Left renal cortex interstitium (tissue), 4 donors: ENCODE measurements at places on chromosomes 13 and 19. TPM values are rescaled to one million over a fixed set of nuclear protein-coding genes. Genes with fewer than 3 reads are reported as not detected.

C5AR1 gene
- polyA plus RNA-seq = 4.3 TPM

CATSPERD gene
- not detected for polyA plus RNA-seq

NLRP5 gene
- not detected for polyA plus RNA-seq

KASH5 gene
- polyA plus RNA-seq = 0.25 TPM

LILRA6 gene
- polyA plus RNA-seq = 0.64 TPM

GARIN5A gene
- polyA plus RNA-seq = 11.9 TPM

DNAAF3 gene
- polyA plus RNA-seq = 10.0 TPM

NKPD1 gene
- polyA plus RNA-seq = 0.39 TPM

PCP2 gene
- 1.5 TPM for polyA plus RNA-seq

SPACA6 gene
- 12.2 TPM for polyA plus RNA-seq

ZNF701 gene
- polyA plus RNA-seq = 15.3 TPM

- DNase-seq = no peak
Measured at GRCh38 chr19:29854033-29854432, 42.2 kb downstream of the CCNE1 start.

- DNase-seq = no peak
Measured at GRCh38 chr13:113851480-113851803, 12.4 kb downstream of the GAS6 start.

DNA sequence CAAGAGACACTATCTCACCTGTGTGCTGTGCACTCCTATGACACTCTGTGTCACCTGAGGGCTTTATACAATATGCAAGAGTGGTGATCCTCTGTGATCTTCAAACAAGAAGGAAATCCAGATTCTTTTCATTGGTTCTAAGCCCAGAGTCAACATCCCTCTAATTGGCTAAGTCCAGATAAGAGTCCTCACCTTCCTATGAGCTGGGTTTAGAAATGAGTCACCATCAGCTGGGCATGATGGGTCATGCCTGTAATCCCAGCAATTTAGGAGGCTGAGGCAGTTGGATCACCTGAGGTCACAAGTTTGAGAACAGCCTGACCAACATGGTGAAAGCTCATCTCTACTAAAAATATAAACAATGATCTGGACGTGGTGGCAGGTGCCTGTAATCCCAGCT lies 144.4 kb downstream of the ZNF675 start:
- DNase-seq = no peak

- no peak for DNase-seq
Measured at GRCh38 chr13:100428986-100429385, 159.6 kb downstream of the GGACT start.

DNA sequence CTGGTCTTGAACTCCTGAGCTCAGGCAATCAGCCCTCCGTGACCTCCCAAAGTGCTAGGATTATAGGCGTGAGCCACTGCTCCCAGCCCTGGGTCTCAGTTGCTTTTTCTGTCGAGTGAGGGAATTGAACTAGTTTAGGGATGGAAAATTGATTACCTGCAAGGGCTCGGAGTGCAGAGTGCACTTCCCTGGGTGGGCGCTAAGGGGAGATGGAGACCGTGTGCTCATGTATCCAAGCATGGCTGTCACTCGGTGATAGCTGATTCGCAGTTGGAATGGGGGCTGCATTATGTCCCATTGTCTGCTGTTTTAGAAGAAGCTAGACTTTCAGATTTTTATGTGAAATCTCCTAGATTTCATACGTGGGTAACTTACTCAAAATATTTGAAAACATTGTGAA lies 139.9 kb upstream of the RFC3 start:
- no peak for DNase-seq

- DNase-seq = no peak
Measured at GRCh38 chr19:20444202-20444885, 121.2 kb downstream of the ZNF737 start.

DNA sequence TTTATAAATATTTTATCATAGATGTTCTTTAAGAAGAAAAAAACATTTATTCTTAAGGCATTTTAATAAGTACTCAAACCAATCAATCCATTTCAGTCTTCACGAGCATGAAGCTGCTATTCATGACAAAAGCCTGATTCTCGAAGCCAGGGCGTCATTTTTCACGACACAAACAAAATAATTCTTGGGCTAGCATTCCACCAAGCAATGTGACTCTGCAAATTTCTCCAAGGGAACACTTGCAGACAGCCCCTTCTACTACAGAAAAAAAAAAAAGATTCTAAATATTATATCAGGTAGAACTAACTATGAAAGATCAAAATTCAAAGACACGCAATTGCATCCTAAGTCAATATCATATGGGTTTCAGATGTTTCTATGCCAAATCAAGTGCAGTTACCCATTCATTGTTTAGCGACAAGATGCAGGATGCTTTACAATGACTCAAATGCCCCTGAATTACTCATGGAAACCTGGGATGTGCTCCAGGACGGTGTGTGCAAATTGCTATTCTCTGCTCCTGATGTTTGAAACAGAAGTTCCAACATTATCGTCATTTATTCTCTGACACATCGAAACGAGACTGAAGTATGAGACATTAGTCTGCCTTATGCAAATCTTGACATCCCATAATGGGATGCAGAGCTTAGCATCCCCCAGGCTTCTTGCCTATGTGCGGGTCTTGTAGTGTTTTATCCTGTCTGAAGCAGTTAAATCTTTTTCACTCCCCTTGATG lies 517.7 kb downstream of the MYO16 start:
- no peak for DNase-seq

DNA sequence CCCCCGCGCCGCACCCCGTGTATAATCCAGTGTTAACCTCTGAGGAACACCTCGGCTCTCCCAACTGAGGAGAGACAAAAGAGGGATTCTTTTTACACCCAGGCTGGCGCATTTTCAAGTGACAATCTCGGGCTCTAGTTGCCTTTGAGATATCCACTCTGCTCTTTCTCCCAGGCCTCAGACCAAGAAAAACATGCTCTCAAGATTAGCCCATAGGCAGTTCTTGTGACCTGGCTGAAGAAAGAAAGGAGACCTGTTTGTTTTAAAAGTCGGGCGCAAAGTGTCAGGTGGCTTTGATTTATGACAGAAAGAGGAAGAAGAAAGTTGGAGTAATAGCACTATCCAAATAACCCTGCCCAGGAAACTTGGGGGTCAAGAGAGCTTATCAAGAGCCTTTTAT lies 27.3 kb downstream of the SHISA2 start:
- no peak for DNase-seq

GRCh38 chr13:109794095-109794494 lies 7.7 kb upstream of the IRS2 start:
- no peak for DNase-seq

- DNase-seq = no peak
Measured at GRCh38 chr13:50589139-50589538, 254.4 kb downstream of the DLEU7 start.

DNA sequence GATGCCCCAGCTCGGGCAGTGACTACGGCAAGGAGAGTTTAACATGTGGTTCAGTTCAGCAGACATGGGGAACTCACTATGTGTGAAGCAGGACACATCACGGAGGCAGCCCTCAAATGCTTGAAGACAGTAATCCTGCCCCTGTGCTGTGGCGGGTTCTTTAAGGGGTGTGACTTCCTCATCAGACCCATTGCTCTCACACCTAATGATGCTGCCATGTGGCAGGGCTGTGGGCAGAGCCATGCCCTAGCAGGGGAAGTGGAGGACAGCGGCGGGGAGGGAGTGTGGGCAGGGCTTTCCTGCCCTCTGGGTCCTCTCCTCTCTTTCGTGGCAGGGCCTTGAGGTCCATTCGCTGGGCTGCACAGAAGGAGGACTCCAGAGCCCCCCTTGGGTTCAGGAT lies 131.1 kb upstream of the GJB6 start:
- no peak for DNase-seq

- no peak for DNase-seq
Measured at GRCh38 chr19:19409631-19410030, 4.2 kb downstream of the GATAD2A start.

DNA sequence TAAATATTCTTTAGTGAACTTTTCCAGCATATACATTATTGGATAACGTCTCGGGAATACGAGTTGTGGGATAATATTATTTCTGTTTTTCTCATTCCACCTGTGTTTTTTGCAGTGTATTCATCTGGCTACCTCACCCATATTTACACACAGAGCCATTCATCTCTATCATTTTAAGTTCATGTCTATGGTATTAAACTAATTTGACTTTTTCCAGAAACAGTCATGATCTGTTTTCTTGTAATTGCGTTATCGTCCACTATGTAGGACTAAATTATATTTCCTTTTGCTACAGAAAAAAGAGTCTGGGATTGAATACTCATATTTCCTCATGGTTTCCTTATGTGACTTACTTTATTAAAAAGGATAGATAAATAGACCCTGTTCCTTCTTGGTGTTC lies 2.7 kb downstream of the ATP11A start:
- no peak for DNase-seq

GRCh38 chr19:16892868-16893685 lies 4.3 kb downstream of the F2RL3 start:
- no peak for DNase-seq

DNA sequence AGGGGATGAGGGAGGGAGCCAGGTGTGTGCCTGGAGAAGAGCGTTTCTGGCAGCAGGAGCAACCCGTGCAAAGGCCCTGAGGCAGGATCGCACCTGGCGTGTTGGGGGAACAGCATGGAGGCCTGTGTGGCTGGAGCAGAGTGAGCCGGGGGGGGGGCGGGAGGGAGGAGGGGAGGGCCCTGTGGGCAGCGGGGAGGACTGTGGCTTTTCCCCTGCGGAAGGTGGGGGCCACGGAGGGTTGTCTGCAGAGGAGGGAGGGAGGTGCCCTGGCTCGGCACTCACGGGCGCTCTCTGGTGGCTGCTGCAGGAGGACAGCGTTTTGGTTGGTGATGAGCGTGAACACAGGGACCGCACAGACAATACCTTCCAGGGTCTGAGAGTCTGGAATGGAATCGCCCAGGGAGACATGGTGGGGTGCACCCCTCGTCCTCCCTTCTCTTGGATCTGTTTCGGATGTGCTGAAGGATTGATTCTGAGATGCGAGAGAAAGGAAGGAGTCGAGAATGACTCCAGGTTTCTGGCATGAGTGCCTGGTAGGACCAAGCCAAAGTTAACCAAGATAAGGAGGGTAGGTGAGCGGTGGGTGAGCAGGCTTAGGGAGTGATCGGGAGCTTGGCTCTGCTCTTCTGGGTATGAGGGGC lies 6.5 kb downstream of the RAB11B start:
- DNase-seq = no peak

GRCh38 chr13:108044954-108045353 lies 170.4 kb downstream of the LIG4 start:
- no peak for DNase-seq

GRCh38 chr13:27822258-27822872 lies 30.1 kb downstream of the GSX1 start:
- no peak for DNase-seq

DNA sequence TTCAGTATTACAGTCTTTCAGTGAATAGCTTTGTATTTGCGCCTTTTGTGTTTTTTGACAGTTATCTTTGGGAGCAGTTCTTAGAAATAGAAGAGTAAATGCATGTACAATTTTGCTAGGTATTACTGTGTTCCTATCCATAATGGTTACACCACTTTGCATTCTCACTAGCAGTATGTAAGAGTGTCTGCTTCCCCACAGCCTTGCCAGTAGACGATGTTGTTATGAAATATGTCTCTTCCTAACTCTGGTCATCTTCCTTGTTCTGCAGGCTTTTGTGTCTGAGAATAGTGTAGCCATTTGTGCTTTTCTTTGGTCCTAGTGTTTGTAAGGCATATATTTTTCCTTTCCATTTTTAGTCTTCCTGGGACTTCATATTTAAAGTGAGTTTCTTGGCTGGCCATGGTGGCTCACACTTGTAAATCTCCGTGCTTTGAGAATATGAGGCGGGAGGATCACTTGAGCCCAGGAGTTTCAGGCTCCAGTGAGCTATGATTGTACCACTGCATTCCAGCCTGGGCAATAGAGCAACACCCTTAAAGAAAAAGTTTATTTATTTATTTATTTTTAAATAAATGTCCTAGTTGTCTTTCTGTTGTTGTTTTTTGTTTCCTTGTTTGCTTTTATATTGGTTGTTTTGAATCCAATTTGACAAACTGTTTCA lies 140.3 kb downstream of the PDS5B start:
- DNase-seq = no peak

DNA sequence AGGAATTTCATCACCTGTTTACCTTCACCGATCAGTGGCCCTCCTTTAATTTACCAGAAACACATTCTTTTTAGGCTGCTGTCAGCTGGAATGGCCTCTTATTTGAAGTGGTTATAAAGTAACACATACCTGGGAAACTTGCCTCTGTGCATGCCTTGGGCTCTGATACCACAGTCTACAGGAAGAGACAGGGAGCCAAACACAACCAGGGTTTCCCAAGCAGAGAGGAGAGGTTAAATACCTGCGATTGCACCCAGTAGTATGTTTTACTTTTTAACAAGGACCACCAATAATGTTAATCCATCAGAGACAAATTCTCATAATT lies 444.0 kb upstream of the SGCG start:
- DNase-seq = no peak

- no peak for DNase-seq
Measured at GRCh38 chr13:58865286-58865685, 1233.7 kb downstream of the PCDH17 start.

- DNase-seq = no peak
Measured at GRCh38 chr13:67574320-67575233, 344.4 kb upstream of the PCDH9 start.

DNA sequence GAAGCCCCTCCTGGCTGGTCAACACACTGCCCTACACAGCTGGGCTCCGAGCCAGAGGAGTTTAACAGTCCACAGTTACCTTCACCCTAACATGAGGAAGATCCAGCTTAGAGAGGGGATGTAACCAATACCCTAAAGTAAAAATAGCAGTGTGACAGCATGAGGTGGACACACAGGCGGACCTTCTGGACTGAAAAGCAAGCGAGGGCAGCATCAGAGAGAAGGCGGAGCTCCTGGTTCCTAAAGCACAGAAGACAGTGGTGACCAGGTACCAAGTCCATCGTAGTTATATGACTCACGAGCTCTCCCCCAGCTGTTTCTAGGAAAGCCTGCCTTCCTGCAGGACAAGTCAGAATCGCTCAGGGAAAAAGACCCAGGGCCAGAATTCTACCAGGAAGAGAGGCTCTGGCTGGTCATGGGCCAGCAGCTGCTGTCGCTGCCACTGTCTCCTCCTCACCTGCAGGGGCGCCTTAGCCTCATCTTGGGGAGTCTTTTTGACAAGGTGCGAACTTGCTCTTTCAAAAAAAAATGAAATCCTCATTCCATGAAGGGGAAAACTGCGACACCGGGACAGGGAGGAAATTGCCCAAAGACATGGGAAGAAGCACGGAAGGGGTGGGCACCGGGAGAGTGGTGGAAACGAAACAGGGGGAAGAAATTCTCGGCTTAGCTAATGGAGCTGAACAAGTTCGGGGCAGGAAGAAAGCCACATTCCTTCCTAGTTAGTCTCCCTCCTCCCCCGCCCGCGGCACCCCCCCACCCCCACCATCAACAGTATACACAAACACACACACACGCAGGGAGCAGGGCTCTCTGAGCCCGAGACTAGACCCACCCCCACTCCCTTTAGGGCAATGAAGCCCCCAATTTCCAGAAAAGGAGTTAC lies 1.7 kb downstream of the ELL start:
- peak; percentile 53 for DNase-seq

- no peak for DNase-seq
Measured at GRCh38 chr13:21546372-21546771, 57.6 kb downstream of the MICU2 start.
